ENCODE measurements at places on chromosomes 3 and 15.

- DNase-seq: no peak
Observed at GRCh38 chr15:37765786-37766185, 168.7 kb upstream of the TMCO5A start.

DNA sequence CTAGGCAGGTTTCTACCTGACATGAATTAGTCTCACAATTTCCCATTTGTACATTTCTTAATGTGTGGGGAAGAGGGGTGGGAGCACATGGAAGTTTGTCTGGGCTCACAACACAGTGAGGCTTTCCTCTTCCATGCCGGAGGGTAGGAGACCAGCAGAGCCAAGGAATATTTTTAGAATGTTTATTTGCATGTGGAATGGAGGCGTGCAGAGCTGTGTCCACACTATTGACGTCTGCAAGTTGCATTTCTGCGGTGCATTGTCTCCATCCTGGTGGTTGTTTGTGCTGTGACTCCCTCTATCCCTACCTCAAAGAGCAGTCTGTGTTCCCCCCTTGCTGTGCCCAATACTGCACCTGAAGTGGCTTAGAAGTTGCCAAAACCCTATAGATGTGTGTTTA lies 103.1 kb upstream of the LRTM1 start:
- DNase-seq: peak; percentile 32

DNA sequence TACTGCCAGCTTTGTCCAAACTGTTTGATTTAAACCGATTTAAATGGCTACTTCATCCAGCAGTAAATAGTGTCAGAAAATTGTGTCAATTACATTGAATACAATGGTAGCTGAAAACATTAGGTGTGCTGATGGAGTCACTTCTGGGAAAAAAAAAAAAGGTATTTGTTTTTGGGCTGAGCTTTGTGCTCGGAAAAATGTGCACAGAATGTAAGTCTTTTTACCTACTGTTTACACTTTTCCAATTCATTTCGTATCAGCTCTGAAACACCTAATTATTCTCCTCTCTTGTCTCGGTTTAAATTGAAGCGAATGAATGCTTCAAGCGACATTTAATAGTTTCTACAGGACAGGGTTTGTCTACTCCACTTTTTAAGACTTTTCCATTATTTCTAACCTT lies 1078.4 kb downstream of the ROBO1 start:
- DNase-seq: no peak

GRCh38 chr3:180284331-180285110 lies 247.8 kb upstream of the PEX5L start:
- DNase-seq: no peak
